ENCODE measurements at places on chromosomes 4 and X.

DNA sequence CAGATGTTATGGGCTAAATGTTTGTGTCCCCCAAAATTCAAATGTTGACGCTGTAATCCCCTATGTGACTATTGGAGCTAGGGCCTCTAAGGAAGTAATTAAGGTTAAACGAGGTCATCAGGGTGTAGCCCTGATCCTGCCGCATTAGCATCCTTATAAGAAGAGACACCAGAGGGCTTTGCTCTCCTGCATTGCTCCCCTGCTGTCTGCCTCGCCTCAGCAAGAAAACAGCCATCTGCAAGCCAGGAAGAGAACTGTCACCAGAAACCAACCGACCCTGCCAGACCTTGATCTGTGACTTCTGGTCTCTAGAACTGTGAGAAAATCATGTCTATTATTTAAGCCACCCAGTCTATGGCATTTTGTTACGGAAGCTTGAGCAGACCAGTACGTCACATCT lies 331.9 kb downstream of the DCTD start:
- no peak for DNase-seq

GRCh38 chr4:39472396-39472795 lies 13.5 kb downstream of the LIAS start:
- DNase-seq: no peak

DNA sequence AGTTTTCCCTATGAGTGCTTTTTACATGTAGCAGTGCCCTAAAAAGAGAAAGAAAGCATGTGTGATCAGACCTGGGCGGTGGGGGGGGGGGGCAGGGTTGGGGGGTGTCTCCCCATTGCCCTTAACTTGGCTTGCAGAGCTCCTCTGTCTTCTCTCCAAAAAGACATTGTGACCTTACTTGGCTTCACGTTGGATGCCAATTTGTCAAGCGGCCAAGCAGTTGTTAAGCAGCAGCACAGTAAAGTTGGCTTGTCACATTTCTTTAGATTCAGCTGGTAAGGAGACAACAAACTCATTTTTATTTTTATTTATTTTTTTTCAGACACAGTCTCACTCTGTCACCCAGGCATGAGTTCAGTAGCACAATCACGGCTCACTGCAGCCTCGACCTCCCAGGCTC lies 57.3 kb upstream of the ZNF157 start:
- no peak for DNase-seq

GRCh38 chr4:53730031-53730805 lies 138.9 kb upstream of the LNX1 start:
- no peak for DNase-seq

GRCh38 chr4:31160146-31160545 lies 440.0 kb downstream of the PCDH7 start:
- no peak for DNase-seq

DNA sequence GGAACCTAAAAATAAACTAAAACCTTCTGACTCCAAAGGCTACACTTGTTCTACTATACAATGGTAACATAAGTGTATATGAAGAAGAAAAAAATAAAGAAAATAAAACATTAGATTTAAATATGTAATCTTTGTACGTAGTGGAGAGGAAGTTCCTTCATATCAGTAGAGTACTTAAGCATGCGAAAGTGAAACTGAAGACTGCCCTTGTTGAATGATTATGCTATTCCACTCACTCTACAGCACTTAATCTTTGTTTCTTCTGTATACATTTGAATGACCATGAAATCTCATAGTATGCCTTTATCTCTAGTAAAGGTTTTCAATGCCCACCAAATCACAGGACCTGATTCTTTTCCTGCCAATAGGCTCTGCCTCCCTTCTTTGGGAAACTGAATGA lies 78.9 kb downstream of the NDST3 start:
- DNase-seq: no peak

- no peak for DNase-seq
These were observed 24.9 kb upstream of the C1QTNF7 start for GRCh38 chr4:15402974-15403373.

- no peak for DNase-seq
These were observed 41.1 kb downstream of the UCHL1 start for GRCh38 chr4:41297832-41298231.

DNA sequence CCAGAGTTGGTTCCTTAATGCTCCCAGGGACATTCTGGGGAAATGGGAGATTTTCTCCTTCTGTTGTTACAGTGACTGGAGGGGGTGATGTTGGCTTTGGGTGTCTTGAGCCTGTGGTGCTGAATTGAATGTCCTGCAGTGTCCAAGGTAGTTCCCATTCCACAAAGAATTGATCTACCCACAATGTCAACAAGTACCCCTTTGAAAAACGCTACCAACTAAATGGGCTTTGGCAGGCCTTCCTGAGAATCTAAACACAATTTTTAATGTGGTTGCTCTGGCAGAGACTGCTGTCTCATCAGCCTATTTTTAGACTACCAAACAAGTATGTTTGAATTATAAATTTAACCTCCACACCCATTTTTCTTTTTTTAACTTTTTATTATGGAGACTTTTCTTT lies 69.4 kb downstream of the CCKAR start:
- DNase-seq: no peak

- DNase-seq: no peak
These were observed 1412.7 kb upstream of the IGFBP7 start for GRCh38 chr4:58522765-58523382.

GRCh38 chr4:149835280-149835679 lies 19.6 kb upstream of the IQCM start:
- DNase-seq: no peak

- DNase-seq: no peak
These were observed 34.6 kb upstream of the MGST2 start for GRCh38 chr4:139630991-139631390.

- no peak for DNase-seq
These were observed 1.1 kb upstream of the CUL4B start for GRCh38 chrX:120561634-120562568.

DNA sequence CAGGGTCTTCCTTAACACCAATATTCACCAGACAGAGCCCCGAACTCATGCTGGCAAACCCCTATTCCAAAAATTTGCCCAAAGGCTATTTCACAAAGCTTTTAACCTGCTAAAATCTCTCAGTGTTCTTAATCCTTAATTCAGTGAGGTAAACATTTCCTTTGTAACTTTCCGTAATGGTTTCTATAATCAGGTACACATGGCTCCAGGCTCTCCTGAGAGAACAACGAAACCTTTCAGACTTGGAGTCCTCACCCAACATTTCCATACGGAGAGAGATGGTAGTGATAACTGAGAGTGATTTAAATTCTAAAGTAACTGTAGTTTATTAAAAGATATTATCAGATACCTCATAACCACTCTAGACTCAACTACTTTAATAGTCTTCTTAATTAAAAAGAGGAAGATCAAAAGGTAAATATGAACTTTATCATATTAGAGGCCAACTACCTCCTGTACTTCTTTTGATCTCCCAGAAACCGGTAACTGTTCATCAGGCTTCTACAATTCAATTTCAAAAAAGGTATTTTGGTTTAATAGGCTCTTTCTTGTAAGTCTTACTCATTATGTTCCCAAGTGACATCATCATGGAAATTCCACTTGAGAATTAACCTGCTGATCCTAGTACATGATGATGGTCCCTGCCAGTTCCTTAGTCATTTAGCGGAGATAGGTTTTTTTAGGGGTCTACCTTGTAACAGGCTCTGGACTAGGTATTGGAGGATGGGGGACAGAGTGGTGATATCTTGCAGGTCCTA lies 91.4 kb upstream of the UCP1 start:
- no peak for DNase-seq

GRCh38 chr4:131054489-131055019 lies 1958.6 kb downstream of the C4orf33 start:
- DNase-seq: no peak

DNA sequence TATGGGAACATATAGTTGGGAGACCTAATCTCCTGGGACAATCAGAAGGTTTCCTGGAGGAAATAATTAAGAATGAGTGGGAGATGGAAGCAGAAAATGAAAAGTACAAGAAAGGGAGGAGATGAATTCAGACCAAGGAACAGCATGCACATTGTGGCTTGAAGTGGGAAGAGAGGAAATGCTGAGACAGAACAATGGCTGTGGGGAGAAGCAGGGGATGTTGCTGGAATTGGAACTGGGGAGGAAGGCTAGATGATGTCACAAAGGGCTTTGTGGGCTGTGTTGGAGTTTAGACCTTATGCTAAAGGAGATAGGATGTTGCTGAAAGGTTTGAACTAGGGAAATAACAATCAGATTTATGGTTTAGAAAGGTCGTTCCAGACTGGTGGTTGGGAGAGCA lies 119.5 kb upstream of the DIPK2B start:
- DNase-seq: no peak

GRCh38 chr4:72136429-72136828 lies 104.6 kb downstream of the NPFFR2 start:
- DNase-seq: no peak

DNA sequence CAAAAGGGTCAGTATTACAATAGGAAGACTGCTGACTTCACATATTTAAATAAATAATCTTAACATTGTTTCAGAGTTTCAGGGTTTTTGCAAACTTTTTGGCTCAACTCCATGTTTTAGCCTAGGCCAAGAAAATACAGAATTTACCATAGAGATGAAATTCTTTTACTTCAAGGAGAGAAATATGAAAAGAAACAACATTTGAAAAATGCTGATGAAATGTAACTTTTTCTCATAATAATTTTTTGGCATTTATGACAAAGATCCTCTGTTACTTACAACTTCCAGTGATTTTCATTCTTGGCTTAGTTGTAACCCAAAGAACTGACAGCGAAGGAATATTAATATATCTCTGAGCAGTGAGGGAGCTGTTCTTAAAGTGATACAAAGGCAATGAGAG lies 316.1 kb upstream of the EMCN start:
- DNase-seq: no peak

DNA sequence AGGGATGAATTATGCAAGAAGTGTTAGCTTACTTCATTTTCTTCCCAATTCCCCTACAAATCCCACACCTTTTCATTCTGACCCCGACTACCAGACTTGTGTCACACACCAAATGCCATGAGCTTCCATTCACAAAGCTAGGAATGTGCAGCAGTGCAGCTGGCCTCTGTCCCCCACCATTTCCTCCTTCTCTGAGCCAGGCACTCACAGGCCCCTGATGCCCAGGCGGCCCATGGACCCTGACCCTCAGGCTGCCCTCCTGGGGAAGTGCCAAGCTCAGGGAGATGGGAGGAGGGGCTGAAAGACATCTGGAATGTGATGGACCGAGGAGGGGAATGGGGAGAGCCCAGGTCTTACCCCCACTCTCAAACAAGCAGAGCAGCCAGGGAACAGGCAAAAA lies 67.0 kb upstream of the BCOR start:
- no peak for DNase-seq

- DNase-seq: no peak
These were observed 12.1 kb downstream of the UVSSA start for GRCh38 chr4:1359144-1359501.

- no peak for DNase-seq
These were observed 45.8 kb downstream of the BCORL1 start for GRCh38 chrX:130028196-130028595.

DNA sequence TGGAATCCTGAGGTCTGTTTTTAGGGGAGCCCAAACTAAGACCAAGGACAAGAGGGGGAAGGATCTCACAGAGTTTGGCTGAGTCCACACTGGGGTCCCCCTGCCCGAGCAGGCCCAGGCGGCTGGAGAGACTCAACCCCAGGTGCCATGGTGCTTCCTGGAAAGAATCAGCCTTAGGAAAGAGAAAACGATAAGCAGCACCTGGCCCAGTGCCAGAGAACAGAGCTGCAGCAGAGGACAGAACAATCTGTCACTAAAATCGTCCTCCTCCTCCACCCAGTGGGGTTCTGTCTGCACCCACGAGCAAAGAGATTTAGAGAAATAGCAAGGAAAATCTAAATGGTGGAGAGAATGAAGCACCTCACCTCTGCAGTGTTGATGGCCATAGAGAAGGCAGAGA lies 470.5 kb downstream of the BCOR start:
- no peak for DNase-seq

- no peak for DNase-seq
These were observed 13.5 kb upstream of the FGG start for GRCh38 chr4:154625971-154626370.

DNA sequence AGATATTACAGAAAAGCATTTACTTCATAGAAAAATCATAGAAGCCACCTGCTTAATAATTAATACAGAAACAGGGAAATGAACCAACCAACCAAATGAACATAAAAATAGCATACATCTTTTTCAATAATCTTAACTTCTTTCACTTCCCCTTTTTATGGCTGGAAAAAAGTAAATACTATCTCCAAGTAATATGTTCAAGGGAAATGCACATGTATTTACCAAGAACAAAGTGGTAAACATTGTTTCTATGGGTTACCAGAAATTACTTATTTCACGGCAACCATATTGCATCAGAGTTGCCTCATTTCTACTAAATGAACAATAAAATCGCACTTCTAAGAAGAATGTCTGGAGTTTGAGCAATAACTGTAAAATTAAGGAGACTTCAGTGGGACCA lies 321.3 kb downstream of the TMA16 start:
- no peak for DNase-seq

DNA sequence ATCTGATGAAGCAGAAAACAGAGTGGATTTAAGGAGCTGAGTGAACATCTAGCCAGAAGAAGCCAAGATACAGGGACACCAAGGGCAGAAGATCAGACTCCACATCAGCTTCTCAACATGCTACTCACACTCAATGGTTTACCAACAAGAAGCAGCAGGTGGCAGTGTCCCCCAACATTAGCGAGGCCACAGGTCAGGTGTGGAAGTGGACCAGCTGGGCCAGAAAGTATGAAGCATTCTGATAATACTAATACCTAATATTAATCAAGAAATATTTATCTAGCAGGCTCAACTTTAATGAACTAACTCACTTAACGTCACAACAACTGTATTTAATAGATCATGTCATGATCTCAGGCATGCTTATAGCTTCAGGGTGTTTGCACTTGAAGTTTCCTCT lies 73.4 kb upstream of the TTC29 start:
- DNase-seq: no peak

- no peak for DNase-seq
These were observed 11.4 kb downstream of the EDNRA start for GRCh38 chr4:147492306-147492705.

GRCh38 chr4:22661443-22661842 lies 31.3 kb upstream of the GBA3 start:
- no peak for DNase-seq

GRCh38 chr4:177696438-177696966 lies 254.3 kb upstream of the AGA start:
- DNase-seq: no peak

- DNase-seq: no peak
These were observed 17.6 kb upstream of the CC2D2A start for GRCh38 chr4:15451866-15452765.

GRCh38 chr4:141020801-141021261 lies 112.4 kb downstream of the RNF150 start:
- DNase-seq: no peak

DNA sequence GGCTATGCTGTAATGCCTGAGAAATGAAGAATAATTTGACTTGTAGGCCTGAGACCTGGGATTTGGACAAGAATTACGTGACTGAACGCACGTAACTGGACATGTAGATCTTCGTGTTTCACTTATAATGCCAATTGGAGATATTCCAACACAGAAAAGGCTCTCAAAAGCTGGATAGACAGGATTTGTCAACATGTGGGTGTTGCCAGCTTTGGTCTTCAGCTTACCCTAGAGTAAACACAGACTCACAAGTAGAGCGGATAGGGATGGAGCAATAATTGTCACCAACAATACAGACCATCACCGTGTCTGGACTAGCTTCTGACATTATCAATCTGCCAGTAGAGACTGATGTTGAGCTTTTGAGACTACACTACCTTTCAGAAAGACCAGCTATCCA lies 1511.0 kb upstream of the ADGRL3 start:
- DNase-seq: no peak

GRCh38 chr4:26905172-26905571 lies 44.5 kb downstream of the STIM2 start:
- DNase-seq: no peak

- no peak for DNase-seq
These were observed 89.9 kb upstream of the MAOA start for GRCh38 chrX:43566170-43566569.

Data from anterior cingulate cortex (tissue), 58 donors.